HAP-1 (cell line): ENCODE measurements at places on chromosomes 5 and 9.

- no peak for DNase-seq
Measured at GRCh38 chr5:31823472-31823871, 184.5 kb downstream of the PDZD2 start.

DNA sequence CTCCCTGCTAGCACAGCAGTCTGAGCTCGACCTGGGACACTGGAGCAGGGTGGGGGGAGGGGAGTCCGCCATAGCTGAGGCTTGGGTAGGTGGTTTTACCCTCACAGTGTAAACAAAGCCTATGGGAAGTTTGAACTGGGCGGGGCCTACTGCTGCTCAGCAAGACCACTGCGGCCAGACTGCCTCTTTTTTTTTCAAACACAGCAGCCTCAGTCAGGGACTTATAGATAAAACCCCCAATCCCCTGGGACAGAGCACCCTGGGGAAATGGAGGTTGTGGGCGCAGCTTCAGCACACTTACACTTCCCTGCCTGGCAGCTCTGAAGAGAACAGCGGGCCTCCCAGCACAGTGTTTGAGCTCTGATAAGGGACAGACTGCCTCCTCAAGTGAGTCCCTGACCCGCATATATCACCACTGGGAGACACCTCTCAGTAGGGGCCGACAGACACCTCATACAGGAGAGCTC lies 151.1 kb upstream of the APC start:
- DNase-seq, result no peak

GRCh38 chr5:119290607-119291006 lies 65.2 kb upstream of the TNFAIP8 start:
- DNase-seq, result no peak

DNA sequence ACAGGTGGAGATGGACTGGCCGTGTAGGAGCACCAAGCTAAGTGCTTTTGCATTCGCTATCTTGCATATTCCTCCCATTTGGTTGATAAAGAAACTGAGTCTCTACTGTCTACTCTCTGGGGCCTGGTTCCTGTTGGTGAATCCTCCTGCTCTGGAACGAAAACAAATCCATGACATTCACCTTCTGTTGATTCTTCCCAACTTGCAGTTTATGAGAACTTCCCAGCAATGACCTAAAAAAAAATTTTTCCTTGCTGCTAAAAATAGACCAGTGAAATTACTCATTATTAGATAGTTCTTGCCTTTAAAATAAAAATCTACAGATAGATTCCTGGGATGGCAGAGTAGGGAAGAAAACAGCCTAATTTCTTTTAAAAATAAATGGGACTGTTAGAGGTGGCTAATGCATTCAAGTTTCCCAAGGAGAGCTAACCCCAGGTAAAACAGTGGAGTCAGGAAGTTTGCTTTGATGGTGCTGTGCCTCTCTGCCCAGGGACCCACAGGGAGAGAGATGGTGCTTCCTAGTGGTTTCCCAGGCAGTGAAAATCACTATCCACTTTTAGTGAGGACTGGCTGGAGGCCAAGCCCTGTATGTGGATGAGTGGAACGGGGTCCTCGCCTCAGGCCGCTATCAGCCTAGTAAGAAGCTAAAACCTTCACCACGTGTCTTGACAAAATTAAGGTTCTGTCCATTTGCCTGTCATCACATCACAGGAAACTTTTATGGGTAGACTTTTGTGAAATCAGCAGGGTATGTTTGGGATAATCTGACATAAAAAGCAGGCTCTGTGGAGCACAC lies 68.4 kb upstream of the NR3C1 start:
- DNase-seq, result no peak

DNA sequence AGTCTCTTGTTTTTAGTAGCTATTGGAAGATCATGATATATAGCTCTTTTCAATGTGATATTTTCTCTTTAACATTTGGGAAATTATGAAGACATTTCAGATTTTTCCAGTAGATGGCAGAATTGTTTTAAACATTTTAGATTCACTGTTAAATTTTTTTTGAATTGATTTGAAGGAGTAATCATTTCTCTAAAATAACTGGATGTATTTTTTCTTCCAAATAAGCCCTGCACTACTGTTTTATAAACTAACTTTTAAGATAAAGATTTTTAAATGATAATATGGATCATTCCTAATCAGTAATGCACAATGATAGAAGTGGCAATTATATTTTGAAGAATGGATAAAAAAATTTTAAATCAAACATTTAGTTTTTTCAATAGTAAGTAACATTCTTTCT lies 14.2 kb downstream of the NDUFAF2 start:
- no peak for DNase-seq

DNA sequence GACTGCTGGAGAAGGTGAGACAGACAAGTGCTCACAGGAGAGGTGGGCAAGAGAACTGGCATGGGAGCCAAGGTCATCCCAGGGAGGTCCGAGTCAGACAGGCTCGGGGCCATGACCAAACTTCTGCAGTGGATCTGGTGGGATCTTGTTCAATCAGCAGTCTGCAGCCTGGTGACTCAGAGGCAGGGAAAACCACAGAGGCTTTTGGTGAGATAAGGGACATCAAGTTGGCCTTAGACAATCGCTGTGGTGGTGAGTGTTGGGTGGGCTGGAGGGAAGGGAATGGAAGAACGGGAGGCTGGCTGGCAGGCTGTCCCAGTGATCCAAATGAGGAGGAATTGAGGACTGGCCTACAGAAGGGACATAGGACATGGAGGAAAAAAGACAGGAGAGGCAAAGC lies 123.8 kb downstream of the TMEM174 start:
- DNase-seq, result no peak

- DNase-seq, result no peak
Measured at GRCh38 chr5:170537451-170538095, 33.8 kb downstream of the KCNIP1 start.

DNA sequence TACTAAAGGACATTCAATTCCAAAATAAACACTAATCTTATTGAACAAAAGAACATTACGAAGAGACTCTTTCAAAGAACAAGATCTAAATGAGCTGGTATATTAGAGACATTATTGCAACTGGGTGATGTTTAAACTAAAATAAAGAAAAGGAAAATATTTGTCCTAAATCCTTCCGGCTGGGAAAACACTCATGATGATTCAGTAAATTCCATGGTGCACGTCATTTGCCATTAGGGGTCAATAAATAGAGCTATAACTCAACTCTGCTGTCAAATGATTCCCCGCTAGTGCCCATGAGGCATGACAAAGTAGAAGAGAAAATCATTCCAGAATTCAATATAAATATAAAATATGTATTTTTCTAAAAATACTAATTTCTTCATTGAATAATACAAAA lies 565.5 kb upstream of the TUSC1 start:
- no peak for DNase-seq
